ENCODE measurements at places on chromosomes 5 and 9.
A peak's percentile ranks its signal among the peaks of the same experiment; 100 is the strongest.

DNA sequence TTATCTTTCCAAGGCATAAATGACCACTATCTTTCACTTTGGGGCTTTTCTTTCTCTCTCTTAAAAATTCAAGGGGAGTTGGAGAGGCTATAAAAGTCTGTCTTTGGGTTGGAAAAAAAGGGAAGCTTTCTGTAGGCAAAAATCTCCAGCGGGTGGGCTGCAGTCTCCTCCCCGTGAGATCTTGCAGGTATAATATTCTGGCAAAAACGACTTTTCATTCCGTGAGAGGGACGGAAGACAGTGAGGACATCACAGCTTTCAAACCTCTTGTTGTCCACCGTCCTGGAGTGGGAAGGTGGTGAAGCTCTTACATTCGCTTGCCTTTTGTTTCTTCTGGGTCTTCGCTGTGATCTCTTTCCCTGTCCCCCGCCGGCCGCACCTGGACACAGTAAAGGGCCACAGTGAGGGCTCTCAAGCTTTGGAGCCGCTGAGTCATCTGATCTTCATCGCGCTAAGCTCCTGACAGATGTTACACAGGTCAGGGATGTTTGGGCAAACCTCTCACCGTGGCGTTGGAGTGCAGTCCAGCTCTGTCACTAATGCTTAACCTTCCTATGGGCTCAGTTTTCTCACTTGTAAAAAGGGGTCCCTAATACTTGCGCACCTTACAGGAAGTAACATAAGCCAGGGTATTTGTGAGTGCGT lies 61.9 kb upstream of the MEGF10 start:
- DNase-seq, result peak; percentile 31

DNA sequence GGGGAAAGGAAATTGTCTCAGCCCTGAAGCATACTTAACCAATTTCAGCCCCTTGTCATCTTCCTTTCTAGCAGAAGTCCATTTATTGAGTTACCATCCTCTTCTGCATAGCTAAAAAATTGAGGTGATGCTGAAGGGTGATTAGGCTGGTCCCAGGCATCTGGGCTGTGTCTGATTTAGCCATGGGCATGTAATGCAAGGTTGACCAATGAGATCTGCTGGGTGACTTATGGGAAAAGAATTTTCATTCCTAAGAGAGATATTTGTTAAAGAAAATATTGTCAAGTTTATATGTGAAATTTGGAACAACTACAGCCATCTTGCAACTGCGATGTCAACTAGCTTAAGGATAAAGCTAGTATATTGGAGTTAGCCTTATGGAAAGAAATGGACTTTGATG lies 5.1 kb downstream of the ITGA2 start:
- no peak for DNase-seq

DNA sequence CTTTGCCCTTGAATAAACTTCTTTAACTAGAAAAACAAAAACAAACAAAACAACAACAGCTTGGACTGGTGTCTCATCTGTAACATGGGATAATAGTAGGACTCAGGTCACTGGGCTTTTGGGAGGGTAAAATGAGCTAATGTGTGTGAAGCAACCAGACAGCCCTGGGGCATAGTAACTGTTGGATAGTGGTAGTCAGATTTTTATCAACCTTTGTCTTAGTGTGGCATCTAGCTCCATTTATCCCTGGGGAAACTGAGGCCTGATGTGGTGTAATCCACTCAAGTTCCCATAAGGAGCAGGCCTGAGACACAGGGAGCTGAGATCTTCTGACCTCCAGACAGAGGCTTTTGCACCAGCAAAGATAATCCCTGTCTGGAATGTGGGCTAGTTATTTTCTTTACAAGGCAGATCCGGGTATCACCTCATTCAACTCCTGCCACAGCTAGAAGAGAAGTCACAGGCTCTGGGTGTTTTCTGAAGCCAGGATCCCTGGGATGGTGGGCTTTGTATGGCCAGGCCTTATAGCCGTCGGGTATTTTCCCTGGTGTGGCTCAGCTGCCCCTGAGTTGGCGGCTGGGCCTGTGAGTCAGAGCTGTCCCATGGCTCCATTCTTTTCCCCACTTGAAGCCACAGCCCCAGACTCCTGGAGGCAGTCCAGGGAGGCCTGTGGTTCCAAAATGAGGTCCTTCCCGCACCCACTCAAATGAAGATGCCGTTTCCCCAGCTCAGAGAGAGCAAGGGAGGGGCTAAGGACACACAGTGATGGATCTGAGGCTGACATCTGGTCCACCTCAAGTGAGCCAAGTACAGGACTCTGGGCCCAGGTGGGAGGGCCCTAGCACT lies 26.1 kb upstream of the CSF1R start:
- DNase-seq, result peak; percentile 58

GRCh38 chr9:122812736-122813135 lies 12.8 kb downstream of the OR1K1 start:
- DNase-seq, result no peak

DNA sequence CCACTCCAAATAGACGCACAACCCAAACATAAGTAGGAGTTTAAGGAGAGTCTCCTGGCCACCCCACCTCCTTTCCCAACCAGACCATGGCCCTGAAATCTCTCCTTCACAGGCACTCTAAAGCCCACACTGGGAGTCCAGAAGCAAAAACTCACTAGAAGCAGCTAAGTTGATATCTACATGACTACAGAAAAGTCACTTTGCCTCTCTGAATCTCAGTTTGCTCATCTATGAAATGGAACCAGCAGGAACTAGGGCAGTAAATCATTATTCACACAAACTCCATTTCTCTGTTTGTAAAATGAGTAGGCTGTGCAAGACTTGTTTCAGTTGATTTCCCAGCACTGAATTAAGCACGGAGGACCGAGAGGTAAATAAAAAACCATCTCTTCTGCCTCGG lies 4.1 kb upstream of the WWC1 start:
- no peak for DNase-seq

- no peak for DNase-seq
Measured at GRCh38 chr9:121353241-121354061, 16.6 kb downstream of the STOM start.

GRCh38 chr5:78589923-78590322 lies 58.6 kb downstream of the LHFPL2 start:
- no peak for DNase-seq

GRCh38 chr9:37668116-37668601 lies 17.4 kb downstream of the FRMPD1 start:
- DNase-seq, result peak; percentile 71

DNA sequence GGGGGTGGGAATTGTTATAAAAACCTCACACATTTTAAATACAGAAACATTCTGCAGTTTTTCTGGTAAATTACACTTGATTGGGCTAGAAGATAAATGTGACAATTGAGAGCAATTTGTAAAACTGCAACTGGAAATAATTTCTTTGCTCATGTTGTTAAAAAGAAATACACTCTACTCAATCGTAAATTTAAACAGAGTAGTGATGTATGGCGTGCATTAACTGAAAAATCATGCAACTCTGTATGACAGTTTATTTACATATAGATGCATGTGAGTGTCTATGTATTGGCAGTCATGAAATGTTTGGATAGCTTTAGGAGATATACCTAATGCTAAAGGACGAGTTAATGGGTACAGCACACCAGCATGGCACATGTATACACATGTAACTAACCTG lies 554.9 kb downstream of the PRELID2 start:
- DNase-seq, result no peak

DNA sequence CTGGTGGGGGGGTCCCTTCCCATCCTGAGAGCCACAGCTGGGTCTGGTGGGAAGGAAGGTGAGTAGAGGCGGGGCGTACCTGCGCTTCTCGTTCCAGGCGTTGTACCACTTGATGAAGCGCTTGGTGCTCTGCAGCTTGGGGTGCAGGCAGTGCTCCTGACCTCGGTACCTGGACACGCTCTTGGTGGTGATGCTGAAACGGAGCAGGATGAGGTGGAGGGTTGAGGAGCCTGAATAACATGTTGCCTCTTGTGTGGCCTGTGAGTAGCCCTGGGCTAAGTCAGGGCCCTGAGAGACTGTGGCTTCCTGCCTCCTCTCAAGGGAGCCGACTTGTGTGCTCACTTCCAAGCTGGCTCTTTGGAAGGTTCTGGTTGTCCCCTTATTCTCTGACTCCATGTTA lies 4.3 kb downstream of the CXCL14 start:
- DNase-seq, result no peak

DNA sequence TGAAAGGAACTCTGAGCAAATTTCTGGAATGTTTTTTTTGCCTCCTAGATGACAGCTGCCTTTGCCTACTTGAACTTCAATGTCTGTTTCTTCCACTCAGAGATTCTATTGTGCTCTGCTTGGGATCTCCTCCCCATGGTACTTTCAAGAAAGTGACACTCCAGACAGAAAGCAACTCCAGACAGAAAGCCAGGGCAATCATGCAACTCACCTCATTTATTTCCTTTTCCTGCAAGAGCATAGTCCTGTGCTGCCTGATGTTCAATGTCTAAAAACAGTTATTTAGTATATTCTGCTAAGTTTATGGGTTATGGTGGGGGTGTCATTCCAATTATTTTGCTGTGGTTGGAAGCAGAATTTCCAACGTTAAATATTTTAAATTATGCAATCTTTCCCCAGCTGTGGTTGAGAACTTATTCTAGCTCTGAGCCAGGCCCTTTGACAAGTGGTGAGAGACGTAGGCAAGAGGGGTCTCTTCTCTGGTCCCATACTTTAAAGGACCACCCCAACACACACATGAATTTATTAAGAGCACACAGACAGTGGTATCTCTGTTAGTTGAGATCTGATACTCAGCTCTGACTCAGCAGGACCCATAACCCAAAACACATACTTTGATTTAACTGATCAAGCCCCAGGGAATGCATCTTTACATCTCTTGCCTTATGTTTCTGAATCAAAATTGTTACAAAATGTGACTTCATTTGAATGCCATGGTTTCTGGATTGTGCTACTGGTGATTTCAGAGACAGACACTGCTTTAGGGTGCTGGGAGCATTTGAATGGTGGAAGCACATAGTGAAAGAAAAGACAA lies 39.5 kb upstream of the MAMDC2 start:
- no peak for DNase-seq

DNA sequence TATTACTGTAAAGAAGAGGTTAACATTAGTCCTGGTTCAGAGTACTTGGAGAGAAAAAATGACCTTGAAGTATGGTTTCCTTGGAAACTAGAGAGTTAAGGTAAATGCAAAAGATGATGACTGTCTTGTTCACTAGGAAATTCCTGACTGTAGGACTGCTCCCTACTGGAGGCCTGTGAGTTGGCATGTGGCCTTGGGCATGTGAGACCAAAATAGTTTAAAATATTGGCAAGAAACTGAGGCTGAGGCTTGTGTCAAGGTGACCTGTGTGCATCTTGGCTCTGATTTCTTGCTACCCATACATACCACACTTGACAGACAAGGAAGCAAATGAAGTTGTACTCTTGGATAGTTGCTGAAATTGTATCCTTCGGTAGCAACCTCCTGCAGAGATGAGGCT lies 96.5 kb downstream of the TARS1 start:
- DNase-seq, result no peak

GRCh38 chr9:113882181-113882580 lies 6.1 kb downstream of the ZNF618 start:
- DNase-seq, result no peak

DNA sequence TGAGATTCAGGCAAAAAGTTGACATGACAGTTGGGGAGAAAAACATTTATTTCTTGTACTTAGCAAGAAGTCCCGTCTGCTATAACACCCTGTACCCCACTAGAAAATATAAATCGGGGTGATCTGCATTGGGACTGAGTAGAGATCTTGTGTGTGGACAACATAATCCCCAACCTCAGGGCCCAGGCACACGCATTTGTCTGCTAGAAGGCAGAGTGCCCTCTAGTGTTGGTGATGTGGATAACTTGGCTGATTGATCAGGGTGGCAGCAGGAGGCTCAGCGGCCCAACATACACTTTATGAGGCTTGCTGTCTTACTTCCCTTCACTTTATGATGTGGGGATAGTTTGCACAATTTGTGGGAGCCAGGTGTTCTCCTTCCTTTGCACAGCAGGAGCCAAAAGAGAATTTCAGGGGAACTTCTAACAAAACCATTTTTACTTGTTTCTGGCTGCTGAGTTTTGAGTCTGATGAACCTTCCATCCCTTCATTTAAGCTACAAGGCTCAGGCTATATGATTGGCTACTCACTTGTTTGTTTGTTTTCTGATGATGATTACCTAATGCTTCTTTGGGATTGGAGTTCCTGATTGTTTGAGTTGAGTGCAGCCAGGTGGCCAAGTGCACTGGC lies 263.2 kb downstream of the DMAC1 start:
- peak; percentile 28 for DNase-seq

DNA sequence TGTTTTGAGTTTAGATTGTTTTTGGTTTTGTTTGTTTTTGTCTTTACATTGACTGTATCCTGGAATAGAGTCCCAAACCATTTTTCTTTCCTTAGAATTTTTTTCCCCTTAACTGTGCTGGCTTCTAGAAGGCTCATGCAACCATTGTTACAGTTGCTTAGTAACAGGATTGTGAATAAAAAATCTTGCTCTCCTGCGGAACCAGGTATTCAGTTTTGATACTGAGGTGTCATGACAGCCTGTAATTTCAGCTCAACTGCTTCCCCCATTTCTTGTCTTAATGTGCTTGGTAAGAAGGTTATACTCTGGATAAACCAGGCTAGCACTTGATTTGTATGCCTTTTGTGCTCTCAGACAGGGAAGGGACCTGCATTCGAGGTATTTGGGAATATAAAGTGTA lies 42.1 kb downstream of the FOCAD start:
- DNase-seq, result no peak

DNA sequence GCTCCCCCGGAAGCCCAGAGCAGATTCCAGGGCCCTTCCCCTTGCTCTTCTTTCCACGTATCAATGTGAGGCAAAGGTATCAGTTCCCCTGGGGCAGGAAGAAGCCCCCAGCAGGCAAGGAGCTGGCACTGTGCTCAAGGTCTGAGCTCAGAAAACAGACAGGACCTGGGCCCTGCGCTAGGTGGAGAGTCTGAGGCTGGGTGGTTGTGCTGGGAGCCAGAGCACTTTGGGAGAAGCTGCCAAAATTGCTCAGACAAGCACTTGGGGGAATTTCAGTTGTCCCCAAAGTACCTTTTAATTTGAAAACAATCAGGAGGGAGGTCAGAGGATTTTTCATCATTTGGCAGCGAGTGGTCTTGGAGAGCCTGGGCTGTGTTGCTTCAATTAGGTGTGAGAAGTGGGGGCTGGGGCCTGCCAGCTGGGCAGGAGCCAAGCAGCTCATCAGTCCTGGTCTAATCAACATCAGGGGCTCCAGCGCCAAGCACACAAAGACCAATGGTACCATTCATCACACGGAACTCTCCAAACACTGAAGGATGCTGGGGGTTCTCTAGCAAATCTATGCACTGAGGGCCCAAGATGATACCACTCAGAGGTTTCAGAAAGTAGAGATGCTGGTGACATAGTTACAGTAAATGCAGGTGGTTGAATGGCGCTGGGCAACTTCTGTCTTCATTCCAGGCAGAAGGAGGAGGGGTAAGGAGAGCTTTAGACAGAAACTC lies 176.5 kb downstream of the SNX18 start:
- DNase-seq, result no peak

All from H7 (cell line).